Stimulated activated CD8-positive, alpha-beta memory T cell treated with anti-CD3 and anti-CD28 coated beads, Interleukin-2, amount 100 ng/mL, for 1 hour (primary cell): ENCODE measurements at places on chromosomes 2 and 18.

- DNase-seq = no peak
These were observed 22.3 kb downstream of the IL1B start for GRCh38 chr2:112814278-112814677.

DNA sequence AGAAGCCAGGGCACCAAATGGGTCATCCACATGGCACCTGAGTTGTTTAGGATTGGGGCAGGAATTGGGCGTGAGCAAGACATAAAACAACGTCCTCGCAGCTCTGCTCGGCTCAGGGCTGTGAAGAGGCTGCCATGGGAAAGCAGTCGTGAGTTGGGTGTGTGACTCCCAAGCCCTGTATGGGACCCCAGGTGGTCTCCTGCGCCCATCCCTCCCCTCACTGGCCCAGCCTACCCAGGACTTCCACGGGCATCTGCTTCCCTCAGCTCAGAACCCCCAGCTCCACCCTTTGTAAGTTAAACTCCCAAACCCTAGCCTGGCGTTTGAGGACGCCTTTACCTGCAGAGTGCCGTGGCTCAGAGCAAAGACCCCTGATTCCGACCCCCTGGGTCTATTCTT is 23.2 kb upstream of the HPCAL1 start:
- no peak for DNase-seq

GRCh38 chr18:59650266-59650820 is 46.9 kb downstream of the CCBE1 start:
- DNase-seq = no peak

GRCh38 chr2:45930396-45930792 is 278.9 kb downstream of the PRKCE start:
- no peak for DNase-seq

GRCh38 chr2:172282944-172283343 is 144.4 kb upstream of the ITGA6 start:
- no peak for DNase-seq
